DMS153 (cell line): ENCODE measurements at places on chromosomes 7 and 10.

DNA sequence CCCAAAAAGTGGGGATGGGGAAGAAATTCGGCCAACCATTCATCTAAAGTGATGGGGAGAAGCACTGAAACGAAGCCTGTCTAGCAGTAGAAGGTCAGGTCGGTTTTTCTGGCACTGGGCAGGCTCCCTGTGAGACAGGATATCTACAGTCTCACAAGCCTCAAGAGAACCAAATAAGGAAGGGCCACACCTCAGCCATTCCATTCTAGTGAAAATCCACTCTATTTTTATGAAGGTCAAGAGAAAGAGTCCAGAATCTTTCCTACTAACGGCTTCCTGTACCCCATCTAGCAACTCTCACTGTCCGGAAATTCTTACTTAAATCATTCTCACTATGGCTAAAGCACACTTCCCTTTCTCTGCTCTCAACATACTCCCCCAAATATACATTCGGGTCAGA is 267.1 kb downstream of the PRPF18 start:
- DNase-seq: no peak

- DNase-seq: no peak
These were observed 322.0 kb downstream of the AGMO start for GRCh38 chr7:15239801-15240200.

GRCh38 chr7:143419880-143420279 is 11.2 kb upstream of the EPHA1 start:
- DNase-seq: no peak

DNA sequence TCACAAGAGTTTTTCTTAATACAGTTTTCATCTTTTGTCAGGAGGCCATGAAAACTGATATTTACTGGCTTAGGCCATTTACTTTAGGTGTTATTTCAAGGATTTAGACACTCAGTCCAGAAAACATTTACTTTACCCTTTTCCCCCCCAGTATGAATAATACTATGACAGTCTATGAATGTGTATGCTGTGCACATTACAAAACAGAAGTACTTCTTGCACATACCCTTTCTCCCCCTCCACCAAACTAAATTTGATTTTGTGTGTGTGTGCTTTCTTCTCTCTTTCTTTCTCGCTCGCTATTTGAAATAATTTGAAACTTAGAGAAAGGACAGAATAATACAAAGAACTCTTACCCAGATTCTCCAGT is 41.3 kb downstream of the RBM33 start:
- DNase-seq: no peak

DNA sequence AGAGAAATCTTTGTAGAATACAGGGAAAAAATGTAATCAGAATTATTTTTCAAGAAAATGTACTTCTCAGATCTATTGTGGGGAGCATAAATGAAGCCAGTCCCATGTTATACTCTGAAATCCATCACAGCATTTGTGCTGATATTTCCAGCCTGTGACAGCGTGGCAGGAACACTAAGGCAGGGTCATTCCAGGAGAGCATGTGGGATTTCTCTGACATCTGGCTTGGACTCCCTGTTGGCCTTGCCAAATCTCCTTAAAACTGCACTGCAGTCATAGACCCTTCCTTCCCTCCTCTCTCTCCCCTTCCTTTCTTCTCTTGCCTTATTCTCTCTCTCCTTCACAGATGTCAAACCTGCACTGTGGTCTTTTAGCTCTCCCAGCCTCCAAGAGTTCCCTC is 6.5 kb upstream of the TSPAN13 start:
- DNase-seq: no peak

GRCh38 chr10:122286867-122287266 is 15.8 kb downstream of the BTBD16 start:
- no peak for DNase-seq

- DNase-seq: no peak
These were observed 113.9 kb downstream of the ARHGAP22 start for GRCh38 chr10:48490946-48491345.

DNA sequence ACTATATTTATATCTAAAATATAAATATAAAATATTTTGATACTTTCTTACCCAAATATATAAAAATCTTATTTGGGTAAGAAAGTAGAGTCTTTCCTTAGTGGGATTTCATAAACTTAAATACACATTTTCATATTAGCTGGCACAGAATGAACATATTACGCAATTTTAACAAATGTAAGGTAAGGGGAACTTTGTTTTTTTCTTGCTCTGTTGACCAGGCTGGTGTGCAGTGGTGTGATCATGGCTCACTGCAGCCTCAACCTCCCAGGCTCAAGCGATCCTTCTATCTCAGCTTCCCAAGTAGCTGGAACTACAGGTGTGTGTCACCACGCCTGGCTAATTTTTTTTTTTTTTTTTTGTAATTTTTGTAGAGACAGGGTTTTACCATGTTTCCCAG is 18.3 kb downstream of the CYP26A1 start:
- no peak for DNase-seq

- DNase-seq: no peak
These were observed 164.9 kb upstream of the LRRTM3 start for GRCh38 chr10:66760941-66761340.

GRCh38 chr7:132077971-132078685 is 498.1 kb downstream of the PLXNA4 start:
- no peak for DNase-seq

GRCh38 chr7:117124591-117125220 is 171.4 kb downstream of the ST7 start:
- DNase-seq: peak; percentile 91

GRCh38 chr7:125383324-125383723 is 453.7 kb upstream of the POT1 start:
- no peak for DNase-seq

GRCh38 chr7:4203626-4204512 is 478.2 kb upstream of the FOXK1 start:
- DNase-seq: no peak

GRCh38 chr10:115918812-115919211 is 354.2 kb downstream of the GFRA1 start:
- no peak for DNase-seq

DNA sequence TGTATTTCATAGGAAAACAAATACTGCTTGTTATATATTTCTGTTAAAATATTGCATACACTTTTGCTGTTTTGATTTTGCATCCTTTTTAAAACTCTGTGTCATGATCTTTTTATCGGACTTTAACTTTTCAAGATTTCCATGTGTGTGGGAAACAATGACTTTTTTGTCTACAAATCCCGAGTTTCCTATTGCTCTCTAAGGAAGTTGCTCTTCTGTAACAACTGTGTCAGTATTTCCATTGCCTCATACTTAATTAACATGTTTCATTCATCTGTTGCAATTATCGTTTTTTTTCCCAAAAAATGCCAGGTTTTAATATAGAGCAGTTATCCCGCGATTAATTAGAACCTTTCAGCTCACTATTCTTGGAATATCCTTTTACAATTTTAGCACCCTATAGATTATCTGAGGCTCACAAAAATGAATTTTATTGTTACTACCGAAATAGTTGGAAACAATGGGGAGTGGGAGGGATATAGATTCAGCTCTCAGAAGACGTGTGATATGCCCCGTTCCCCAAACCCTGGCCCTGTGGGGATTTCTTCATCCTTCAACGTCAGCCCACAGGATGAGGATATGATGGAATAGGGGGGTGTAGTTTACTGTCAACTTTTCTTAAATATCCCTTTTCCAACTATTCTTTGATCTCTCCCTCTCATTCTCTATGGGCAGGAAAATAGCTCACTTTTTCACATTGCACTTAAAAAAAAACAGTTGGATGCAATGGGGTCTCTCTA is 297.6 kb upstream of the IGFBP3 start:
- DNase-seq: no peak

GRCh38 chr10:34241226-34242000 is 573.7 kb downstream of the PARD3 start:
- DNase-seq: no peak

GRCh38 chr7:129247087-129247486 is 22.3 kb downstream of the AHCYL2 start:
- no peak for DNase-seq

DNA sequence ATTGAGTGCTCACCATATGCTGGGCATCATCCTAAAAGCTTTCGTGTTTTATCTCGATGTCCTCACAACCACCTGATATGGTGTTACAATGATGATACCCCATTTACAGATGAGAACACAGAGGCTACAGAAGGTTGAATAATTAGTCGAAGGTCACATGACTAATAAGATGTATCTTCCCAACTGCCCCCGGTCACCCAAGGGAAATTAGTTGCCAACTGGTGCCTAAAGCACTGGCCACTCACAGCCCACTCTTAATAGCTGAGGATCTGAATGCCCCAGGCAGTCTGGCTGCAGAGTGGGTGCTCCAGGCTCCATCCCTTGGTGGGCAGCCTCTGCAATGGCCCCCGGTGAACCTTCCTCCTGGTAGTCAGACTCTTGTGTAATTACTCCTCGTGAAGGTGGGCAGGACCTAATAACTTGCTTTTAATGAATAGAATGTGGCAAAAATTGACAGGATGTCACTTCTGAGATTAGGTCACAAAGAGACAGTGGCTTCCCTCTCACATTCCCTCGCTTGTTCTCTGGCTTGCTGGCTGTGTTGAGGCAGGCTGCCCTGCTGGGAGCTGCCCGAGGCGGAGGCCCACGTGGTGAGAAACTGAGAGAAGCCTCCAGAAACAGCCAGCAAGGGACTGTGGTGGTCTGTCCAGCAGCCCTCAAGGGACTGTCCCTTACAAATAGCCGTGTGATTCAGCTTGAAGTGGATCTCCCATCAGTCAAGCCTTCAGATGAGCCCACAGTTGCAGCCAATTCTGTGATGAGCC is 109.4 kb downstream of the ARHGAP22 start:
- DNase-seq: no peak

- DNase-seq: no peak
These were observed 37.9 kb upstream of the SLF2 start for GRCh38 chr10:100874702-100875483.

- no peak for DNase-seq
These were observed 3.9 kb upstream of the IQUB start for GRCh38 chr7:123538189-123538714.

GRCh38 chr7:40880581-40880980 is 745.8 kb downstream of the SUGCT start:
- DNase-seq: no peak

DNA sequence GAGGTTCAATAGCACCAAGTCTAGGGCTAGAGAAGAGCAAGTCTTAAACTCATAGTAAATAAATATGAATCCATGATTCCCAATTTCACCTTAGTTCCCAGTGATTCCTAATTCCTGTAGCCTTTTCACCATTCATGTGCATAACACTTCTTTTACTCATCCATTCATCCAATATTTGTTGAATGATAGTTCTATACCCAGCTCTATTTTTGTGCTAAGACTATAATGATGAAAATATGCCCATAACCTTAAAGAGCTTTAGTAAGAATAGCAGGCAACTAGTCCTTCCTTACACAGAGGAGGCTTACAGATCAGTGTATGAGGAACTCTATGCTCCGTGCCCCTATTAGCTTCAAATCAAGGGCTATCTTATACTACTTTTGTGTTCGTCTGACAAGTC is 280.2 kb upstream of the CHRM2 start:
- DNase-seq: no peak

DNA sequence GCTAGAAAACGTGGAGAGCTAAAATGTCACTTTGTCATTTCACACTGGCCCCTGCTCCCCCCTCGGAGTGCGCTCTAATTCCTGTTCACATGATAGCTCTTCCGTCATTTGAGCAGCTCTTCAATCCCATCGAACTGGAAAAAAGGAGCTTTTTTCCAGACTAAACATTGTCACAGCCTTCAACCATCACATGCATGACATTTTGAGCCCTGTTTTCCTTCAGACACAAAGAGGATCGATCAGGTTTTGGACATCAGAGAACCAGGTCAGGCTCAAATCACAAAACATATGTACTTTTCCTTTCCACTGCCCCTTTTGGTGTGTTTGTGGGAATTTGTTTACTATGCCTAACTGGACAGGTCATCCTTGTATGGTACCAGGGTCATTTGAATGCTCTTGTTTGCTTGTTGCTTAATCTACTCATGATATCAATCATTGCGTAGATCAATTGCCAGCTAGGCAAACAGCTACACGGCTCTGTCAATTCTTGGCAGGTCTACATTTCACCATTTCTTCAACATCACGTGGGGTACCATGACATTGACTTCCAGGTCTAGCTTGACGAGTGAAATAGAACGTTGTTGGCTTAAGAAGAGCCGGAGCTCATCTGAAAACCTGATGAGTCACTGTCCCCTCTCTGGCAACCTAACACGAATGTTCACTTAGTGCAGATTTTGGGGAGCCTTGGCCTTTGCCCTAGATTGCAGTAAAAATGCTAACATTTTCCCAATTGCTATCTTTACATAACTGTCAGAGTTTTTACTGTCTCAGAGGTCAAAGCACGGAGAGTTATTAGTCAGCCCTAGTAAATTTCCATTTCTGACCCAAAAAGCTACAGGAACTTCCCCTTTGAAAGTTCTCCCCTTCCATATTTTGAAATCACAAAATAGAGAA is 87.3 kb downstream of the LYZL2 start:
- DNase-seq: no peak

- no peak for DNase-seq
These were observed 33.5 kb upstream of the CPN1 start for GRCh38 chr10:100114976-100115770.

- no peak for DNase-seq
These were observed 25.5 kb upstream of the TRUB1 start for GRCh38 chr10:114912470-114912859.

GRCh38 chr7:69349291-69349690 is 249.0 kb upstream of the AUTS2 start:
- DNase-seq: peak; percentile 95

DNA sequence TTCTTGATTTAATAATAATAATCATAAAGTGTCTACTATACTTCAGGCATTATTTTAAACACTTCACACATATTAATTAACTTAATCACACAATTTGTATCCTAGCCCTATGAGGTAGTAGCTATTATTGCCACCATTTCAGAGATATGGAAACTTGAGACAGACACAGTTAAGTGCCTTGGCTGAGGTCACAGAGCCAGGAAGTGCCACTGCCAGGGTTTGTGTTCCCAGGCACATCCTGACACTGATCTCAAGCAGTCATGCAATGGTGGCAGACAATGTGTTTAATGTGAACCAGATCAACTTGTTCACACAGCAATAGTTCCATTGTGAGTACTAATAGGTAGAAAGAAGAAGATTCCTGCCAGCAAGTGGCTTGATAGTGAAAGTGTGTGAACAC is 666.0 kb downstream of the SUGCT start:
- no peak for DNase-seq

- DNase-seq: no peak
These were observed 11.5 kb upstream of the TAS2R39 start for GRCh38 chr7:143171697-143172096.

- no peak for DNase-seq
These were observed 30.9 kb downstream of the DNAJC1 start for GRCh38 chr10:21972584-21972983.

- no peak for DNase-seq
These were observed 14.3 kb upstream of the LARP4B start for GRCh38 chr10:945778-946177.

DNA sequence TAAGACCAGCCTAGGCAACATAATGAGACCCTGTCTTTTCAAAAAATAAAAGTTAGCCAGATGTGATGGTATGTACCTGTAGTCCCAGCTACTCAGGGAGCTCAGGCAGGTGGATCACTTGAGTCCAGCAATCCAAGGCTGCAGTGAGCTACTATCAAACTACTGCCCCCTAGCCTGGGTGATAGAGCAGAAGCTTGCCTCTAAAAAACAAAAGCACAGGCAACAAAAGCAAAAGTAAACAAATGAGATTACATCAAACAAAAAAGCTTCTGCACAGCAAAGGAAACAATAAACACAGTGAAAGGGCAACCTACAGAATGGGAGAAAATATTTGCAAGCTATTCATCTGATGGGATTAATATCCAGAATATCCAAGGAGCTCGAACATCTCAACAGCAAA is 65.4 kb downstream of the FANK1 start:
- no peak for DNase-seq
